ENCODE measurements at places on chromosomes 3 and 15.

GRCh38 chr3:110569073-110569472 lies 502.5 kb upstream of the NECTIN3 start:
- no peak for DNase-seq

- DNase-seq = no peak
Observed at GRCh38 chr3:26460985-26461384, 161.6 kb upstream of the LRRC3B start.

- DNase-seq = no peak
Observed at GRCh38 chr3:54507876-54508460, 385.6 kb downstream of the CACNA2D3 start.

- no peak for DNase-seq
Observed at GRCh38 chr3:70829092-70829491, 516.7 kb upstream of the MDFIC2 start.

DNA sequence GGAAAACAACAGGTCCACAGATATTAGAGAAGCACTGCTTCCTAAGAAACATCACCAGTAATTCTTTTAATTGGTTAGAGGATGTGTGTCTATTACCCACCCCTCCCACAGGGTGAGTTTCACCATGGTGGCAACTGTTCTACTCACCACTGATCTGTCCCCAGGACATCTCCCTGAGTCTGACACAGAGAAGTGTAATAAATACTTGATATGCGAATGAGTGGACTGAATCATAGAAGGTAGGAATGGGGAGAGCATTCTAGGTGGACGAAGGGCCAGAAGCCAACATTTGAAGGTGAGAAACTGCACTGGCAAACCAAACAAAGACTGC lies 452.7 kb upstream of the PROK2 start:
- no peak for DNase-seq

- DNase-seq = no peak
Observed at GRCh38 chr3:112092496-112093179, 6.4 kb downstream of the C3orf52 start.
